Stimulated activated CD8-positive, alpha-beta memory T cell treated with anti-CD3 and anti-CD28 coated beads, Interleukin-4, amount 100 ng/mL, for 4 hours (primary cell): ENCODE measurements at places on chromosomes 4 and X.

DNA sequence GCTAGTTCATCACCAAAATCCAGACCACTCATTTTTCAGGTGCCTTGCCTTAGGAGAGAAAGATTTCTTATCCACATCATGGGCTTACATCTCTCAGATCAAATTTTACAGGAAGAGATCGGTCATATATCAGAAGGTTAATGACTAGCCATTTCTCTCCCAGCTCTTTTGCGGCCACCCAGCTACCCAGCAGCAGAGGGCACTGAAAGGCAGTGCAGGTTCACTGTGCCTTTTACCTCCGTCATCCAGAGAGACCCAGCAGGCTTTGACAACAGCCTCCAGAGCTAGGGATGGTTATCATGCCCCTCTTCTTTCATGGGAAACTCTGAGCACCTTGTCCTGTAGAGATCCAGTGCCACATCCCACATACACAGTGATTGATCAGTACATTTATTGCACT is 384.8 kb downstream of the AFF2 start:
- DNase-seq = no peak

- DNase-seq = no peak
Measured at GRCh38 chr4:153074486-153074885, 129.8 kb upstream of the TRIM2 start.

DNA sequence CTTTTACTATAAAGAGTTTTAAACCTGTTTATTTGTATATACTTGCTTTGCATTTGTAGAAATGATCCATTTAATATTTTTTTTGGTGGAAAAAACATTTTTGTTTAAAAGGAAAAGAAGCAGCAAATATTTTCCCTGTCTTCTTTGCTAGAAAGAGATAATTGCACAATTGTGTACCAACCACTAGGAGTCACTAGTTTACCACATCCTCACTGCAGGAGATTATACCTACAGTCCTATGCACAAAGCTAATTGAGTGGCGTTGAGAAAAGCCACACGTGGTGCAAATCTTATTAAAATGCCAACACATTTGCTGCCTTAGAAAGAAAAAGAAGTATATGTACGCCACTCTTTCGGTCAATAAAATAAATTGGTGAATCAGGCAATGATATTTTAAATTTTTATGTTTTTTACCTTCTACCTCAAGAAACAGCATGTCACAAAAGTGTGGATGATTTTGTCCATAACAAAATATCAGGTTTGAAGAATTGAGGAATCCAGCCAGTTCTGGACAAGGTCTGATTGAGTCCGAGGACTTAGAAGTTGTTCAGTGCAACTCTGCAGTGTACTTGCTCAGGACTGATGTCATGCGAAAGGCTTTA is 102.9 kb downstream of the GRXCR1 start:
- DNase-seq = no peak

DNA sequence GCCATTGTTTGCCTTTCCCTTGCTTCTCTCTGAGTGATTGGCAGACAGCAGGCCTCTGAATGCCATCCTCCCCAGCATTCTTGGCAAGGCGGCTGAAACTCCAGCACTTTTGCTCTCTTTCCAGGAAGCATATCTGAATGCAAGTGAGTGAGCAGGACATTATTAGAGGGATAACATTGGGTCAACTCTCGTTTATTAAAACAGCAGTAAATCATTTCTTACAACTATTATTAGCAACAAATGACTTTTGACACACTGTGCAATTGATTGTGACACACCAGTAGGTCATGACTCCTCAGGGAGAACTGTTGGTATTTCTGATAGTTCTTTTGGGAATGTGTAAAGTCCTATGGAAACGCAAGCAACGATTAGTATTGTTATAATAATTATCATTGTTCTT is 103.8 kb downstream of the EFNB1 start:
- no peak for DNase-seq

GRCh38 chrX:129665916-129666644 is 11.3 kb upstream of the APLN start:
- no peak for DNase-seq

GRCh38 chr4:25343671-25344070 is 31.1 kb downstream of the ZCCHC4 start:
- no peak for DNase-seq

GRCh38 chrX:57447856-57448255 is 144.0 kb upstream of the ZXDB start:
- DNase-seq = no peak

DNA sequence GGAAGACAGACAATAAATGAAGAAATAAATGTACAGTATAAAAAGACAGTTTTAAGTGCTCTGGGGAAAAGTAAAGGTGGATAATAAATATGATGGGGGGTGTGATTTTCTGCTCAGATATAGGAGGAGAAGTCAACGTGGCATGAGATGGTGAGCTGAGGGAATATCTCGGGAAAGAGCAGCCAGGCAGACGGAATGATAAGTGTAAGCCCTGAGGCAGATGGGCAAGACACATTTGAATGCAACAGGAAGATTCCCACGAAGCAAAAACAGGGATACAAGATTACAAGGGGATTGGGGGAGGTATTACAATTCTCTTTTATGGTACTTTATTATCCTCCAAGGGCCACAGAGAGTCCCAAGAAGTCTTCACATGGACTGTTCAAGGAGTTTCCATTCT is 11.1 kb downstream of the ANXA3 start:
- no peak for DNase-seq

DNA sequence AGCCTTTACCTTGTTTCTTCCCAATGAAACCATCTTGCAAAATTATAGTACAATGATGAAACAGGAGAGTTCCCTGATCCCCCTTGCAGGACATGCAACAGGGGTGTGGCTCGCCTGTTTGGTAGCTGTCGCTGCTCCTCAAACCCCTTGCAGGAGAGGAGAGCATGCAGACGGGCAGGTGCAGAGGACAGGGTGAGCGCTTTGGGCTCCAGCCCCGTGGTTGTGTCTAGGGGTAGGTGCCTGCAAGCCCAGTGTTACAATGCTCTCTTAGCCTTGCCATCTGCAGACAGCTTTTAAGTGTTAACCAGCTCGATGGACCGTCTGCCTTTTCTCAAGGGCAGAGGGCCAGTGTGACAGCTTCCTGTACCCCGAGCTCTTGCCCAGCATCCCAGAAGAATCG is 102.0 kb downstream of the TAB3 start:
- DNase-seq = no peak

- no peak for DNase-seq
Measured at GRCh38 chr4:53050361-53050774, 188.3 kb downstream of the RASL11B start.

DNA sequence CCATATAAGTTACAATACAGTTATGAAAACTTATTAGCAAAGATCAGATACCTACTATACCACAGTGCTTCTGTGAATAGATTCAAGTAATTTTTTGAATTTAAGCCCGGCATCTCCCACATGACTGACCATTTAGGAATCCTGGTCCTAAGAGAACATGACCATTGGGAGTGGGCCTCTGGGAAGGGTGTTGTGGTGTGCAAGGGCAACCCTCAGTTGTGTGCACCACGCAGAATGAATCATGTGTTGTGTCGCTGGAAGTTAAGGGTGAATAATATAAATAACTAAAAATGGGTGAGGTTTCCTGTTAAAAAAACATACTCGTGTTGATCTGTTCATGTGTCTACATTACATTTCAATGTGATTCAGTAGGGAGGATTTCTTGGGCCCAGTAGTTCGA is 15.5 kb downstream of the CPE start:
- no peak for DNase-seq

GRCh38 chrX:19576742-19577141 is 61.4 kb upstream of the MAP3K15 start:
- no peak for DNase-seq

GRCh38 chr4:124290678-124291077 is 421.9 kb downstream of the ANKRD50 start:
- no peak for DNase-seq

GRCh38 chr4:36285784-36286480 is 4.5 kb downstream of the DTHD1 start:
- DNase-seq = peak; percentile 17

DNA sequence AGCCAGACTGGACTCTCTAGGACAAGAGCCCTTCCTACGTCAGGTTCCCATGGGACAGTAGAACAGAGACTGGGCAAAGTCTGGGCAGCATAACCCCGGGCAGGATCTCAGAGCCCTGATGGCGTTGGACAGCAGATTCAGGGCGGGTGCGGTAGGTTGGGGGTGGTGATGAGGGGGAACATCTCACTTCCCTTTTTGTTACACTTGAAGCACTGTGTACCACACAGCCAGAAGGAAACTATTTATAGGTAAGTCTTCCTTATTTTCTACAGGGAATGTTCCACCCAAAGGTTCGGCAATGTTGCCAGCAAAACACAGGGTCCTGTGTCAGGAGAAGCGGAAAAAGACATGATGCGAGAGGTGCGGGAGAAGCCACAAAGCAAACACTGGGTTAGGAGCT is 54.3 kb downstream of the TSC22D3 start:
- DNase-seq = no peak

GRCh38 chr4:137614491-137614890 is 82.2 kb upstream of the PCDH18 start:
- no peak for DNase-seq

- DNase-seq = no peak
Measured at GRCh38 chr4:181646864-181647263, 596.3 kb upstream of the TENM3 start.

DNA sequence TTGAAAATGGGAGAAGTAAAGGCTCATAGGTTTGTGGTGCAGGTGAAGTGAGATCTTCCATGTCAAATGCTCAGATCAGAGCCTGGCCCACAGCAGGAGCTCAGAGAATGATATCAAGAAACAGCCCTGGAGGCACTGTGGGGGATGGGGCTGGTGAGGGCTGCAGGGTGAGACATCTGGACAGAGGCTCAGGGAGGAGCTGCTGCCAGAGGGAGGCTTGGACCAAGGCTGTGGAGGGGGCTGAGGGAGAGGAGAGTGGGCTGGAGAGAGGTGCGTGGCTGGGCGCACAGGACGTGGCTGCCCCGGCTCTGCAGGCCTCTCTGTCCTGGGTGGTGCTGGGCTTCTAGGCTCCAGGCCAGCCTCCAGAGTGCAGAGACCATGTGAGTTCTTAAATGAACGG is 5.6 kb downstream of the SORCS2 start:
- no peak for DNase-seq

GRCh38 chr4:186685767-186686183 is 37.9 kb downstream of the FAT1 start:
- no peak for DNase-seq

GRCh38 chrX:40175511-40176350 is 78.0 kb upstream of the BCOR start:
- DNase-seq = no peak

GRCh38 chr4:147102596-147102995 is 156.9 kb upstream of the TTC29 start:
- DNase-seq = no peak

- DNase-seq = no peak
Measured at GRCh38 chr4:26874110-26874509, 13.5 kb downstream of the STIM2 start.

- no peak for DNase-seq
Measured at GRCh38 chrX:128698573-128699181, 646.5 kb upstream of the ACTRT1 start.

- no peak for DNase-seq
Measured at GRCh38 chrX:154049209-154050112, 29.8 kb upstream of the IRAK1 start.

DNA sequence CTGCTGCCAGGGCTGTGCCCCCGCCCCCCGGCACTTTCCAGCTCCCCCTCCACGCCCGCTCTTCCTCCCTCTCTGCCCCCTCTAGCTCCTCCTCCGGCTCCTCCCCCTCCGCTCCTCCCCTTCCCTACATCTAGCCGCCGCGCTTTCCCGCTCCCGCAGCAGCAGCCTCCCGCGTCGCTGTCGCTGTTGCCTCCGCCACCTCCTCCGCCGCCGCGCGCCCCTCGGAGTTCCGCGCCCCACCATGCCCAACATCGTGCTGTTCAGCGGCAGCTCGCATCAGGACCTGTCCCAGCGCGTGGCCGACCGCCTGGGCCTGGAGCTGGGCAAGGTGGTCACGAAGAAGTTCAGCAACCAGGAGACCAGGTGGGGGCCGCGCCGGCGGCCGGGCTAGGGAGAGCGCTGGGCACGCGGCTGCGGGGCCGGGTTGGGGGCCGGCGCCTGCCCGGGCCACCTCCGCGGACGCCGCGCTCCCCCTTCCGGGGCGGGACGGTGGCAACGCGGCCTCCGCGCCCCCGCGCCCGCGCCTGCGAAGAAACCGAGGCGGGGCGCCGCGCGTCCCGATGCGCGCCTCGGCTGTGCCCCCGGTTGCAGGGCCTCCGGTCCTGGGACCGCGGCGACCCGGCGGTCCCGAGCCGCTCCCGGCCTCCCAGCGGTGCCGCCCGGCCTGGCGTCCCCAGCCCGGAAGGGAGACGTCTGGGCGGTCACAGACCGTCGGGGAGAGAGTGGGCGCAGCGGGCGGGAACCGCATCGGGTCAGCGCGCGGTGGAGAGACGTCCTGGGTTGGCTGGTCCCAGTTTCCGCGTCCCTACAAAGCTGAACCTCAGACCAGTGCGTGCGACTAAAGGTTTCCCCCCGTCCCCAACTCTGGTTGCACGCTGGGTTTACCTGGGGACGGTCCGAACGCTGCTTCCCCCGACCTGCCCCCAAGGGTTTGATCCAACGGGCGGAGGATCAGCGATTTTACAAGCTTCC is at the start of gene PRPS2:
Gene PRPS2, plus strand, starts transcription at position 156 of the 972 bp plus-strand sequence. Its CDS starts 86 bp downstream, at position 242.
- peak; percentile 48 for DNase-seq

DNA sequence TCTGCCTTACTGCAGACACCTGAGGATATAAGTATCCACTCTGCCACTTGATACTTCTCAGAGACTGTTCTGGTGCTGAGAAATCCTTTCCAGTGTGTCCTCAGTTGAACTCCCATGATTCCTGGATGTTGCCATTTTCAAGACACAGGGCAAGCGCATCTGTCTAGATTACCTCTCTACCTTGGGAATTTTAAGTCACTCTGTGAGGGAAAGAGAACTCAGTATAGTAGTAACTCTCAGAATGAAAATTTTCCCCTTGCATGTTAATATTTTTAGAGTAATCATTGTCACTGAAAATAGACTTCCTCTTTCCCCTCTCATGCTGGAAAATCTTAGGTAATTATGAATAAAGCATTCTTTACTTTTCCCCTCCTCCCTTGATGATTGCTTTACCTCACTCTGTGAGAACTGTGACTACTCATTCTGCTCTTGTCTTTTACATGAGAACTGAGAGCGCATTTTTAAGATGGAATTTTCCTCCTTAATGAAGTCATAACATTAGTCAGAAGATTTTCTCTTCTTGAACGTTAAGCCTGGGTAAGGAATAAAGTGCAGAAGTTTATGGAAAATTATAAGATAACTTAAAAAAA is 45.0 kb downstream of the TET2 start:
- no peak for DNase-seq

GRCh38 chr4:11189756-11190155 is 238.9 kb downstream of the HS3ST1 start:
- no peak for DNase-seq
